ENCODE measurements at places on chromosomes 5 and 9.

DNA sequence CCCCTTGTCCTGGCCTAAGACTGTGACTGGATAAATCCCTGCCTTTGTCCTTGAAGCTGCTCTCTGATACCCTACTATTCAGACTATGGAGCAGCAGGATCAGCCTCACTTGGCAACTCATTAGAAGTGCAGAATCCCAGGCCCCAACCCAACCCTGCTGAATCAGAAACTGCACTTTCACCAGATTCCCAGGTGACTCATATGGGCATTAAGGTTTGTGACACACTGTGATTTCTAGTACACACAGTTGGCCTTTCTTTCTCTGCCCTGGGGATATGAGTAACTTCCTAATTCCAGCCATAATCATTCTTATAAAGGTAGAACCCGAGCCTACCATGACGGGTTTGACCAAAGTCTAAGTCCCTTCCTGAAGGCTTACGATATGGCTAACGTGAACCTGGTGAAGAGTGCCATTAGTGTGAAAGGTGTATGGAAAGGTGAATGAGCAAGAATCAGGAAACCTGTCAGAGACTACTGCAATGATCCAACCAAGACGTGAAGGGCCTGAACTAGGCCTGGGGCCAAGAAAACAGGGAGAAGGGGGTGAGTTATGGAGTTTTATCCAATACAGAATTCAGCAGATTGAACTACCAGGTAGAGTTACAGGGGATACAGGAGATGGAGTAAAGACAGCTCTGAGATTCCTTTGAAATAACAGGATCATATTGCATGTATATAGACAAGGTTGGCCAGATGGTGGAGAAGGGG lies 533.0 kb downstream of the BNC2 start:
- no peak for DNase-seq

GRCh38 chr5:96084874-96085506 lies 123.3 kb upstream of the ELL2 start:
- DNase-seq = no peak

DNA sequence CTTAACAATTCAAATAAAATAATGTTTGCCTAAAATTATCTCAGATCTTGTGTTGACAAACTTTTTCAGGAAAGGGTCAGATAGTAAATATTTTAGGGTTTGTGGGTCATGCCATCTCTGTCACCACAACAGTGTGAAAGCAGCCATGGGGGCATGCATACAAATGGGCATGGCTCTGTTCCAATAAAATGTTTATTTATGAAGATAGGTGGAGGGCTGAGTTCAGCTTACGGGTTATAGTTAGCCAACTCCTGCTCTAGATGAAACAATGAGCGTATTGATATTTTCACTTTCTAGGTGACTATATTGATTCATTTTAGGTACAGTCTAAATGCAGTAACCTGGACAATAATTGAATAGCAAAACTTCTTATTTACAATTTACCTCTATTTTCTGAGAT lies 533.8 kb upstream of the CLINT1 start:
- no peak for DNase-seq

GRCh38 chr9:4986296-4986695 lies 1.2 kb downstream of the JAK2 start:
- DNase-seq = no peak

DNA sequence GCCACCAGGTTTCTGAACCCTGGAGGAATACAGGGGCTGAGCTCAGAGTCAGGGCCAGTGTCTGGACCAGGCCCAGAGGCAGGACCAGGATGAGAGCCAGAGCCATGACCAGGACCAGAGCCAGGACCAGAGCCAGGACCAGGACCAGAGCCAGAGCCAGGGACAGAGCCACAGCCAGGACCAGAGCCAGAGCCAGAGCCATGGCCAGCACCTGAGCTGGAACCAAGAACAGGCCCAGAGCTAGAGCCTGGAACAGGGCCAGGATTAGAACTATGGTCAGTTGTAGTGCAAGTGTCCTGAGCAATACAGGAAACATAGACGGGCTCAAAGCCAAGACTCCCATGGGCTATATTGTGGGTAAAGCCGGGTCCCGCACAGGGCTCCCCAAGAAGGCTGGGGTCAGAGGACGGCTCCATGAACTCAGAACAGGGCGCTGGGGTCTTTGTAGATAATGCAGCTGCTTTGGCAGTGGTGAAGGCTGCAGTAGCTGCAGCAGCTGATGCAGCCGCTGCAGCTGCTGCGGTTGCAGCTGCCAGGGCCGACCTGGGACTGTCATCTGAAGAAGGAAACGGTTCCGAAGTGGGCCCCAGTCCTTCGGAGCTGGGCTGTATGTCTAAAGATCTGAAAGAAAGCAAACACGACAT lies 559 bp downstream of the SPAG8 start:
- no peak for DNase-seq

GRCh38 chr9:136996361-136997292 lies at the start of gene CLIC3:
TSS of gene CLIC3 (minus strand) at chr9:136996568. CDS start at chr9:136996543, 25 bp downstream.
- no peak for DNase-seq

GRCh38 chr5:81782811-81783210 lies 31.9 kb upstream of the SSBP2 start:
- DNase-seq = no peak

Data from uterus (tissue), 4 donors.